ENCODE measurements at places on chromosomes 1 and 21.

DNA sequence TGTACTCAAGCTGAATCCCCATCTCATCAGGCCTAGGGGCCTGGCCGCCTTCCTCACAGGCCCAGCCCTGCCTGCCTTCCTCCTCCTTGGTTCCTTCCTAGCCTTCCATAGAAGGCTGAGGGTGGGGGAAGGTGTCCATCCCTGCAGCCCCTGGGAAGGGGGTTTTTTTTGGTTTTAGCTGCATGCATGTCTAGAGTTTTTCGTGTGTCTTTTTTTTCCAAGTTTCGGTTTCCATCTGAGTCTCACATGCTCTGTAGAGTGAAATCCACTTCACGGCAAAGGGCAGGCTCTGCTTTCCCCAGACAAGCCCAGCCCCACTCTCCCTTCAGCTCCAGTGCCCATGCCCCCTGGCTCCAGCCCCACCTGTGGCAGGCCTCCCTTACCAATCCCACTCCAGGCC lies 32.1 kb downstream of the GRHL3 start:
- no peak for DNase-seq

DNA sequence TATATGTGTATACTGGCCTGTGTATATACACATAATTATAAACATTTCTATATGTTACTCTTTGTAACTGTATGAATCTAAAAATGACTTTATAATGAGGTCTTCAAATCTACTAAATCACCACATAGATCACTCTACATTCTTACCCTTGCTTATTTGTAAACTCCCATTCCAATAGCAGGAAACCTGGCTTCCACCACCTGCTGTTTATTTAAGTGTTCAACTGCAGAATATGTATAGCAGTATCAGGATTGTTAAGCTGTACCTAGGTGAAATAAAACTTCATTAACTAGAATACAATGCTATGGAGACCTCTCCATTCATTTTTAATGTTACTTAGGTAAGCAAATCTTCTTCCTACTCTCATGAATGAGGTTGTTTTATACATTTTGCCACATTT lies 1351.1 kb upstream of the B3GALT2 start:
- DNase-seq, result no peak

- no peak for DNase-seq
Measured at GRCh38 chr1:63407002-63407401, 39.6 kb downstream of the ALG6 start.

- no peak for DNase-seq
Measured at GRCh38 chr1:119298687-119299303, 69.8 kb upstream of the HAO2 start.

- DNase-seq, result no peak
Measured at GRCh38 chr1:53137729-53138128, 4.7 kb downstream of the SLC1A7 start.

DNA sequence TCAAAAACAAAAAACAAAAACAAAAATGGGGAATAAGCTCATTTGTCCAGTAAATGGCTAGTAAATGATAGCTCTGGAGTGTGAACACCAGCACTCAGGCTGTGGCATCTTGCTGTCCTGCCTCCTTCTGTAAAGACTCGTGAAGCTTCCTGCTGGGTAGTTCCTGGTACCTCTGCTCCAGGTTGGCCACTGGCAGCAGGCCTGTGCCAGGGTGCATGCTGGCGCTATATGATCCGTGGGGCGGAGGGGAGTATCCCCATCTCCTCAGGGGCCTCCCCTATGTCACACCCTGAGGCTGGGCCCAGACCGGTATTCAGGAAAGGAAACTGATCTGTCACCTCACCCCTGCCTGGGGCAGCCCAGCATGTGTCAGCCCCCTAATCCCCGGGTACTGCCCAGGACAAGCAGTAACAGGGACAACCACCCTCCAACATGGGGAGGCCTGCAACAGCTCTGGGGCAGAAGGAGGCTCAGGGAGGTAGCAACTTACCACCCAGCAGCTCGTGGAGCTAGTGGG lies 14.1 kb downstream of the ALPL start:
- DNase-seq, result no peak

- no peak for DNase-seq
Measured at GRCh38 chr1:20278692-20279130, 12.0 kb upstream of the VWA5B1 start.

- DNase-seq, result no peak
Measured at GRCh38 chr1:214067397-214067796, 79.6 kb downstream of the PROX1 start.

GRCh38 chr1:28259252-28259933 lies at the start of gene SESN2:
Gene SESN2, plus strand, starts transcription at chr1:28259518. Its CDS starts 330 bp downstream, at chr1:28259848.
- DNase-seq, result peak; percentile 89
